ENCODE measurements at places on chromosomes 3 and 15.

GRCh38 chr3:66439666-66440344 is 61.0 kb downstream of the LRIG1 start:
- DNase-seq: no peak

DNA sequence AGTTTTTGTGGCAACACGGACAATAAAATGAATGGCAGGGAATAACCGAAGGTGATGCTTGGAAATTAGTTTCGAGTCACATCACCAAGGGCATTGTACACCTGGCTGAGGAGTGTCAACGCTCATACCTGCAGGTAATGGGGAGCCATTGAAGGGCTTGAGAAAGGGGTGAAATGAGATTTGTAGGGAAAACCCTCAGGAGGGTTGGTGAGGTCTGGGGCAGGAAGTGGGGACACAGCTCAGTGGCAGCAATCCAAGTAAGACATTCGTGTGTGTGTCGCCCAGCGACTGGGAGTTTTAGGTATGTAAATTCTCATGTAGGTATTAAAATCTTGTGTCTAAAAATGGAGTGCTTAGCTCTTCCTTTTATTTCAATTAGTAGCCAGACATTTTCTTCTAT is 14.3 kb downstream of the PARP14 start:
- DNase-seq: no peak

- DNase-seq: no peak
Observed at GRCh38 chr15:66735909-66736305, 33.9 kb downstream of the SMAD6 start.

DNA sequence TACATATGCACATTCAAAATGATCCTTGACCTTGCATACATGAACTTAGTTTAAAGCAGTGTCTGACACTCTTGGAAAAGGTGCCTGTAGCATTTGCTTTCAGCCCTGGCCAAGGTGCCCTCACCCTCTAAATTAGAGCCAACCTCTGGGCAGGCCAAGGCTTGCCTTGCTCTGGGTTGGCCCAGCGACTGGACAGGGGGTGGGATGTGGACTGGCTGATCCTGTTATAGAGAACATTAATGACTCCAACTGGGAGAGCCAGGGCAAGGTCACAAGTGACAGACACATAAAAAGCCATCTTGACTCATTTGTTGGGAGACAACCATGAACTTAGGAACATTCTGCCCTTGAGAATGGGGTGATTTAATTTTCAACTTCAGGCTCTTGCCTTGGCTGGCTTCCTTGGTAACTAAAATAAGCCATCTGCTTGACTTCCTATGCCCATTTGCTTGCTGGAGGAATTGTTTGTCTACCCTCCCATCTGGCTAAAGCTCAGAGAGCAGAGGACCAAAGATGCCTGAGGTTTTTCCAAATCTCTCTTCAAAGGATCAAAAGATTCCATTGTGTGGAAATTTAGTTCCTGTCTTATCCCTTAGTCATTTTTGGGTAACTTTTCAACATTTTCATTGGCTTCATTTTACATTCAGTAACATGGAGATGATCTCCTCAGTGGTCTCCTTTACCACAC is 403.7 kb downstream of the SOX2 start:
- DNase-seq: no peak

DNA sequence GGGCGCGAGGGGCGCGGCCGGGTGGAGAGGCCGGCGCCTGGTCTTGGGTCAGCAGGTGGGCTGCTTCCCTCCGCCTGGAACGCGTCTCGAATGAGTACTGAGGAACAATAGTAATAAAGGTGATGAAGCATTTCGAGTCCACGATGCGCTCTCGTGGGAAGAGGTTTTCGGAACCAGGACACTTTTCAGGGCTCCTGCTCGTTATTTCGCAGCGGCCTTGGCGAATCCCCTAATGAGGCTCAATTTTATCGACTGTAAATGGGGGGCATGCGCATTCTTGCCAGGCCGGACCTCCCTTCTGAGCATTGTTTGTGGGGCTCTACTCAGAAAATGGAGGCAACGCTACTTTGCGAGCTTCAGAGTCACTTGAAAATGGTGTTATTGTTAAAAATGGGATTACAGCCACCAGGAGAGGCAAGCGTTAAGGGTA is 1.2 kb downstream of the NR2C2 start:
- DNase-seq: no peak

- DNase-seq: peak; percentile 11
Observed at GRCh38 chr3:71384388-71384787, 199.1 kb downstream of the FOXP1 start.

DNA sequence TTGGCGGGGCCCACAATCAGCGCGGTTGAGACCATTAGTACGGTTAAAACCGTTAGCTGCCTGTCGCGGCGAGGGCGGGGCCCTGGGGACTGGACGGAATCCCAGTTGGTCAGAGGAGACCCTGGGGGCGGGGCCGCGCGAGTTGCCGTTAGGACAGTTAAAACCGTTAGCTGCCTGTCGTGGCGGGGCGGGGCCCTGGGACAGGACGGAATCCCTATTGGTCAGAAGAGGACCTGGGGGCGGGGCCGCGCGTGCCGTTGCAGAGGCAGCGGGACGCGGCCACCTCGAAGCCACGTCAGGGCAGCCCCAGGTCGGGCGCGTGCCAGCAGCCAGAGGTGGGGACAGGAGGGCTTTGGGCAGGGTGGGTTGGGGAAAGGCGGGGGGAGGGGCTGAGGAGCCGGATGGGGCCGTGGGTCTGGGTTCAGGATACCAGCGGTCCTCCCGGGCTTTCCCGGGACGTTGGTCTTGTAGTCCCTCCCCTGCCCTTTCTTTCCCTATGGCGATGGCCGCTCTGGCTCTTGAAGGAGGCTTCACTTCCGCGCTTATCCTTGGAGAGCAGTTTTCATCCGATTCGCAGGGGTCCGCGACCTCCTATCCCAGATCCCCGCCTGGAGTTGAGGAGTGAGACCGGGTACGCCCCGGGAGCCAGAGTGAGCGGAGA is 28.0 kb downstream of the KLHDC8B start:
- no peak for DNase-seq

DNA sequence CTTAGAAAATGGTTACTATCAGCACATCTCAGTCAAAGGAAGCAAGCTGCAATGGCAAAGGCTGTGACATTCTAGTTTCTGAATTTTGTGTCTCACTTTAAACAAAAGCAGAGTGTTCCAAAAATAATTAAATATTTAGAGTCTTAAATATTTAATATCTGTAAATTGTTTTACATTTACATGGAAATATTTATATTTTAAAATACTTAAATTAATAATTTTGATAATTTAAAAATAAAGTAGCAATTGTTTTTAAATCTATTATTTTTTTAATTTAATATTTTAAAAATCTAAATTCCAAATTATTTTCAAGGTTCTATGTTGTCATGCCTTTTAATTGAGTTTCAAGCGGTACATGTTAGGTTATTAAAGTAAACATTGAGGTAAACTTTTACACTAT is 843.1 kb downstream of the ROBO1 start:
- DNase-seq: no peak

DNA sequence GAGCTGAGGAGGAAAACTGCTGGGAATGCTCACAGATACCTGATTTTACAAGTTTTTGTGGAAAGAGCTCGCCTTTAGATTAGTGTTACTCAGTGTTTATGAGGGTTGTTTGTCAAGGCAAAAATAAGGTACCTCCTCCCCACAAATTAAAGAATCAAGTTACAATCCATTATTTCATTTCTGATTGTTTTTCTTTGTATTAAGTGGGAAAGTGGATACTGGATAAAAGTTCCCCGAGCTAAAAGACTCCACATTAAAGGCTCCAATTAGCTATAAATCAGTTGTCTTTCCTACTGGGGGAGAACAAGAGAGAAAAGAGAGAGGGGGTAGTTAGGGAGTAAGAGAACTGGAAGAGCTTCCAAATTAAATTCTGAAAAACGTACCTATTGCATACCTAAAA is 1.9 kb downstream of the ALDH1A2 start:
- no peak for DNase-seq

- DNase-seq: no peak
Observed at GRCh38 chr3:7759630-7760029, 742.0 kb upstream of the LMCD1 start.

GRCh38 chr3:134663721-134664456 is 13.1 kb upstream of the KY start:
- DNase-seq: peak; percentile 17

DNA sequence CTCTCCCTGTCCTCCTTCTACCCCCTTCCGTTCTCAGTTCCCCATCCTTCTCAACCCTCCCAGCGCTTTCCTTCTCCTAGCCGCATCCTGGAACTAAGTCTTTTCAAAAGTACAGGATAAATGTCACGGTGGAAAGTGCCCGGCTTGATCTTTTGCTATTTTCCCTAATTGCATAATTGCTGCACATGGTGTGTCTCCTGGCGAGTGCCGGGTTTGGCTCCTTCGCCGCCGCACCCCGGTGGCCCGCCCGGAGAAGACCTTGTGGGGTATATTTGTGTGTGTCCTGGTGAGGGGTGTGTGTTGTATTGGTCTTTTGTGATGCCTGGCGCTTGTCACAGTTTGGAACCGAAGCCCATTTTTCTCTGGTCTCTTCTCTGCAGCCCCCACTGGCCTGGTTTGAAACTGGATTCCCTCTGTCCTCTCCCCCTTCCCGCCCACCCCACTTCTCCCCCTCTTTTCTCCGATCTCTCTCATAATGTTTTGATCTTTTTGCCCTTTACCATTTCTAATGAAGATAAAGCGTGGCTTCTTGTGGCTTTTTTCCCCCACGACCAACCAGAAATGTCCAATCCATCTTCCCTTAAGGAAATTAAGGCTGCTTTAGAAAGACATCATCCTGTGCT is 692 bp downstream of the UBE2E2 start:
- DNase-seq: peak; percentile 40

Measured in ELR (cell line).